BJ (cell line): ENCODE measurements at places on chromosomes 11 and 22. TPM values are rescaled to one million over a fixed set of nuclear protein-coding genes. Genes with fewer than 3 reads are reported as not detected.

DNA sequence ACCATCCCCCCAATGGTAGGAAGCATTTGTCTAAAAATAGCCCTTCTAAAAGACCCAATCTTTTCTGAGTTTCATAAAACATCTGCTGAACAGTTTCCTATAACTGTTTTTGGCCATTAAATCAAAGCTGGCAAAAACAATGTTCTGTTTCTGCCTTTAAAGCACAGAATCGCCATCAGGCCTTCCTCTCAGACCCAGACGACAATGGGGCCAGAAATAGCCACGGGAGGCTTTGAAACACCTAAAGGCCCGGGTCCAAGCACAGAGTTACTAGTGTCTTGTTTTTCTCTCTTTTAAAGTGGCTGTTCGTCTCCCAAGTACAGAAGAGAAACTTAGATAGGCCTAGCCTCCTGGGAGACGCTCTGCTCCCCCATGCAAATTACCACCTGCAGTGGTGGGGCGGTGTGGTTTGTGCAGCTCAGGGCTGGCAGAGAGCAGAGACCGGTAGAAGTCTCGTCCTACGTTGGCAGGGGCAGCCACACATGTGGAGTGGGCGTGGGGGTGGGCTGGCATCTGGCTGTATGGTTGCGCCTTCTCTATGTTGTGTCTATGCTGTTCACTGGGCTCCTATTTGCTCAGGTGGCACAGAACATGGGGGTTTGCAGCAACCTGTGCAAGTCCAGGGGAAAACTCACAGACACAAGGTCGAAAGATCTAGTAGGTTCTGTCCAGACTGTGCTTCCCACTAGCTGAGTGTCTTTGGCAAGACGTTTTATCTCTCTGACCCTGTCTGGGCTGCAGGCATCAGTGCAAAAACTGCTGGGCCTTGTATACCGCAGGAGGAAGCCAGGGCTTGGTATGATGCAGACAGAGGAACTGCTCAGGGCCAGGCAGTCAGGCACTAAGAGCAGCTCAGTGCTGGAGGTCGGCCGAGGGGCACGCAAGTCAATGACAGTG lies 23.6 kb upstream of the ETS1 start:
- DNase-seq, result no peak

NXPE4 gene
- not detected in 2 replicates for polyA plus RNA-seq

NTM gene
- 24.4 and 33.6 TPM in 2 replicates for polyA plus RNA-seq

LPXN gene
- polyA plus RNA-seq, result 29.2 TPM in 2 replicates

LINC01488 gene
- not detected in 2 replicates for polyA plus RNA-seq

DNA sequence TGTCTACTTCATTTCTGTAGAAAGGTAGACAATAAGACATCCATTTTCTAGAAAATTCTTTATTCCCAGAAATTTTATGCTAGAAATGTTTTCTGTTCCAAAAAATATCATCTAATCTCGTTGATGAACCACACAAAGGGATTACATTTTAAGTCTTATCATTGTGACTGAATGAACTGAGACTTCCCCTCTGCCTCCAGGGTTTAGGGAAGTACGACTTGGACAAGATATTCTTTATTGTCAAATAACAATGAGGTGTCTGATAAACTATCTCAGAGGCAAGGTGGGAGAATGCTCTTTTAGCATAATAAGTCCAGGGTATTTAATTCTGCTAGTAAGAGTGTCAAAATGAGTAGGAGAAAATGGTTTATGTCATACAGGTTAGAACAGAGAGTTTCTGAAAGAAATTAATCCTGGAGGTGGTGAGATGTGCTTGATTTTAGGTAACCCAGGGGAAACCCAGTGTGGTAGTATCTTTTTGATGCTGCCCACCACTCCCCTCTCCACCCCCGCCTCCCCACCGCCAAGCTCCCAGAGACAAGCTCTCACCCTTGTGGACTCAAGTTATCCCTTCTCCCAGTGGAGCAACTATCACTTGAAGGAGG lies 100.6 kb downstream of the CD44 start:
- DNase-seq, result no peak

DNA sequence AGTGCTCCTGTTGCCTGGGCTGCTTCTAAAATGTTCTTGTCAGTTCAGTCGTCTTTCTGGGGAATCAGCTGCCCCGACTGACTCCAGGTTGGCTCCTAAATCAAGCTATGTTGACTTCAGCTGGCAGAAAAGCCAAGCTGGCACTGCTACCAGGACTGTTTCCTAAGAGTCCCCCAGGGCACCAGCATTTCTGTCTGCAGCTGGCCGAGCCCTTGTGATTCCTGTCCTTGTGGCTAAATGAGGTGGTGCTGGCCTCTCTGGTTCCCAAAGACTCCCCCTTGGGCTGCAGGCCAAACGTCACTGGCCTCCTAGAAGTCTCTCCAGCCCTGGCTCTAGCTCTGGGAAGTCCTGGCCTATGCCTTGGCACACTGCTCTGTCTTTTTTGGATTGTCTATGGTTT lies 31.1 kb downstream of the GRAMD1B start:
- DNase-seq, result no peak

DNA sequence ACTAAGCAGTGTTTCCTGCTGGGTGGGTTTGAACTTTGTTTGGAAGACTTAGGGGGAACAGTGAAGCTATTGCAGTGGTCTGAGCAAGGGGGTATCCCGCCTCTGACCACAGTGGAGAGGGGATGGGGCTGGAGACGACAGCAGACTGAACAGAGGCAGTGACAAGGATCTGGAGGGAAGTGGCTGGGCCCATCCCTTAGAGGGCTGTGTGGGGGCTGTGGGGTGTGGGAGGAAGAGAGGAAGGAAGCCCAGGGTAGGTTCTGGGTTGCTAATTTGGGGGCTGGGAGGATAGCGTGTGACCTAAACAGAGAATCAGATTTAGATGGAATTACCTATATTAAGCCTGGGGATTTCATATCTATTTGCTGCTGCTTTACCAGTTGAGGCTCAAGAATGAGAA lies 70.7 kb downstream of the BMAL1 start:
- no peak for DNase-seq

MS4A3 gene
- not detected in 2 replicates for polyA plus RNA-seq

SEPTIN5 gene
- polyA plus RNA-seq, result 21.0 and 38.8 TPM in 2 replicates

PHF21B gene
- polyA plus RNA-seq, result 0.01 TPM in 1 of 2 replicates, not detected in the other

DNA sequence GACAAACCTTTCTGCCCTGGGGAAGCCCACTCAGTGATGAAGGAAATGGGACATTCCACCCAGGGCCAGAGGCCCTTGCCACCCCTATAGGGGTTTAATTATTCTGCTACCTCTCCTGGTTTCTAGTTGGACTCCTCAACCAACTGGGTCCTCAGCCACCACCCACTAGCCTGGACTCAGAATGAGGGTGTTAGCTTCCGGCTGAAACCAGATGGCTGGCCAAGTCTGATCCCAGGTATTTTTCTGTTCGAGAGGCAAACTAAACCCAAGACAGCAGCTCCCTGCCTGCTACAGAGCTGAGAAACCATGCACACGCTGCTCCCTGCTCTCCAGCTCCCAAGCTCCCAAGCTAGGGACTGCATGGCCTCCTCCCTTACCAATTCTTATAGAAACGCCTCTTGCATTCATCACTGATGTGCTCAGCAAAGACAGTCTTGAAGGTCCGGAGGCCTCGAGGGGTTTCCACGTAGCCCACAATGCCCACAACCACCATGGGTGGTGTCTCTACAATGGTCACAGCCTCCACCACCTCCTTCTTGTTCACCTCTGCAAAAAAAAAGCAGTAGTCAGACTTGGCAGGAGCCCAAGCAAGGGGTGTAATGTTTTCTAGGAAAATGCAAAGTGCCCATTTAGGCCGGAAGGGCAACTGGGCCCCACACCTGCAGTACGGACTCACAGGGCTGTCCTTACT lies 2.2 kb downstream of the RPL3 start:
- DNase-seq, result no peak

- DNase-seq, result no peak
These were observed 621.4 kb downstream of the BRD1 start for GRCh38 chr22:49206281-49206680.

DNA sequence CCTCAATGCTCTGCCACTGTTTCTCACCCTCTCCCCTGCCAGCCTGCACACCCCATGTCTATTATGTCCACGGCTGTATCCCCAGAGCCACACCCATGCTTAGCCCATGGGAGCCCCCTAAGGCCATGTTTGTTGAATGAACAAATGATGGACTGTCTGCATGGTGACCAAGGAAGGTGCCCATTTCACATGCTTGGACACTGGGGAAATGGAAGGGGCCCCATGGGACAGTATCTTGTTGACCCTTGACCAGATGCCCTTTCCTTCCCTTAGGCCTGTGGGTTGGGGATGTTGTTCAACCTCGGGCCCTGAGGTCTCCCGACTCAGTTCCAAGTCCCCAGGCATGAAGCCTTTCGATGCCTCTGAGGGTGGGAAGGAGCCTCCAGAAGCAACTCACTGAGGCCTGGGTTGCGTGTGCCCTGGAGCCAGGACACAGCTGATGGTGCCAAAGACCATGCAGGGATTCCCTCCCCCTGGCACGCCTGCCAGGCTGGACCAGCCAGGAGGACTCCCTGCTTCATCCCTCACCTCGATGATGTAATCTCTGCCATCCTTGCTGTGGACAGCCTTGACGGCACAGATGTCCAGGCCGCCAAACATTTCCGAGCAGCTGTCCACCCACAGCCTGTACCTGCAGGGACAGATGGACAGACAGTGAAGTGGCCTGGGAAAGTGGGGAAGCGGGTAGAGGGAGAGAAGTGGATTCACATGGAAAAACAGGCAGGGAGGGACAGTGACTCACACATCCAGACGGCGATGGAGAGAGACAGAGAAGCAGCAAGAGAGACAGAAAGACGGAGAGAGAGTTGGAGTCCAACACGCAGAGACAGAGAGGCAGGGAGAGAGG lies 58.9 kb downstream of the FBXO7 start:
- DNase-seq, result no peak

GNAZ gene
- 9.1 and 12.6 TPM in 2 replicates for polyA plus RNA-seq
